ENCODE measurements at places on chromosomes 1 and 21. TPM values are rescaled to one million over a fixed set of nuclear protein-coding genes. Genes with fewer than 3 reads are reported as not detected.

DNA sequence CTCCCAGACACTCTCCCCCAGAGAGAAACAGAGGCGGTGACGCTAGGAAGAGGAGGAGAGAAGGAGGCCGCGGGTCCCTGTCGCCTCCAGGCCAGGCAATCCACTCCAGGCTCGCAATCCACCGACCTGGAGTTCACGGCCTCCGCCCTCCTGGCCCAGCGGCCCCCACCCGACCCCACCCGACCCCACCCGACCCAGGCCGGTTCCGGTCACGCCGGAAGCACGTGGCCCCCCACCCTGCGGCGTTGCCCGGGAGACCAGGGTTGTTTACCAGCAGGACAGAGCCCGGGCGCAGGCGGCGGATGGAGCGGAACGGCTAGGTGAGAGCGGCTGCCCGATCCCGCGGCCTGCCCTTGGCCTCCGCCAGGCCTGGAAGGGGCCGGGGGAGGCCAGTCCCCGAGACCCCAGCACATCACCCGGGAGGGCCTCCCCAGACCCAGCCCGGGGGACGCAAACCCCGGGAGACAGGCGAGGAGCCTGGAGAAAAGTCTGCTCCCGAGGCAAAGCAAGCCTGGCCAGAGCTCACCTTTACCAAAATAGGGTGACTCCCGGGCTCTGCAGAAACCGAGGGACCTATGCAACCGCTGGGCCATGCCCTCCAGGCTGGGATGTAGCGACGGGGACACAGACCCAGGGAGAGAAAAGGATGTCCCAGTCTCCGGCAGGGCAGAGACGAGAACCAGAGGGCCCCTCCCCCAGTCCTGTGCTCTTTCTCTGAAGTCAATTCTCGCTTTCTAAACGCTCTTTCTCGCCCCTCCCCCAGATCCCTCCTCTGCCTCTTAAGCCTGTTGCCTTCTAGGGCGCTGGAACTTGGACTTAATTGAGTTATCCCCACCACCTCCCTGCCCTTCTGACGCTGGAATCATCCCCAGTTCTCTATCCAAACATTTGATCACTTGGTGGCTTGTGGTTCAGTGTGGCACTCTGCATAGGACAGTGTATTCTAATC, at the start of the genes PLA2G2C and UBXN10:
PLA2G2C (minus strand) TSS at position 685 of the 949 bp plus-strand sequence. CDS start 9,155 bp downstream, outside the sequence.
UBXN10 (plus strand) TSS at position 263 of the 949 bp plus-strand sequence. CDS start 4,466 bp downstream, outside the sequence.
- H3K4me3 ChIP-seq, result peak within 1 kb of the TSS; percentile 60
- peak within 1 kb of the TSS; percentile 85 for H3K27ac ChIP-seq
- no peaks in the 10 kb centered on the region for H3K4me1 ChIP-seq
- H3K36me3 ChIP-seq, result no peaks in the 10 kb centered on the region

GRCh38 chr1:43282220-43283195, 2.9 kb downstream of the C1orf210 start:
- no peaks in the 10 kb centered on the region for H3K4me1 ChIP-seq
- no peak overlapping the region for H3K4me3 ChIP-seq

DNA sequence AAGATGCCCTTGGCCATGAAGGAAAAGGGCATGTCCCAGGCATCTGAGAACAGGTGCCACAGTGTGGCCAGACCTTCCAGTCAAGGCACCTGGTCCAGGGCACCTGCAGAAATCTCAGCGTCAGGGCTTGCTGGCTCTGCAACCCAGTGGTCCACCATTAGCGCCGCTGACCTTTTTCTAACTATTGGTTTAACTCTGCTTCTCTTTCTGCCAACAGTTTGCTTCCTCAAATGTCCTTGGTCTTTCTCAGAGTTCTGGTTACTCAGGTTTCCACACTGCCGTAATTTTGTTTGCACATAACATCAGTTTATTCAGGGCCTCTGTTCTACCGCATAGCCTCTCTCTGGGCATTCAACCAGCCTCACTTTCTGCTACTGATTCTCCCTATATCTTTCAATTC, 16.5 kb upstream of the FYB2 start:
- H3K27me3 ChIP-seq, result peaks cover 7% of the 10 kb centered on the region
- no peaks in the 10 kb centered on the region for H3K36me3 ChIP-seq
- no peaks in the 10 kb centered on the region for H3K4me1 ChIP-seq
- no peak overlapping the region for H3K27ac ChIP-seq
- H3K4me3 ChIP-seq, result no peak overlapping the region

The CLEC20A gene
- total RNA-seq, result not detected

GRCh38 chr1:237470712-237471338, 419.9 kb downstream of the ZP4 start:
- DNase-seq, result no peak
- H3K4me3 ChIP-seq, result no peak overlapping the region
- no peaks in the 10 kb centered on the region for H3K36me3 ChIP-seq
- H3K27me3 ChIP-seq, result no peaks in the 10 kb centered on the region
- H3K27ac ChIP-seq, result no peak overlapping the region

DNA sequence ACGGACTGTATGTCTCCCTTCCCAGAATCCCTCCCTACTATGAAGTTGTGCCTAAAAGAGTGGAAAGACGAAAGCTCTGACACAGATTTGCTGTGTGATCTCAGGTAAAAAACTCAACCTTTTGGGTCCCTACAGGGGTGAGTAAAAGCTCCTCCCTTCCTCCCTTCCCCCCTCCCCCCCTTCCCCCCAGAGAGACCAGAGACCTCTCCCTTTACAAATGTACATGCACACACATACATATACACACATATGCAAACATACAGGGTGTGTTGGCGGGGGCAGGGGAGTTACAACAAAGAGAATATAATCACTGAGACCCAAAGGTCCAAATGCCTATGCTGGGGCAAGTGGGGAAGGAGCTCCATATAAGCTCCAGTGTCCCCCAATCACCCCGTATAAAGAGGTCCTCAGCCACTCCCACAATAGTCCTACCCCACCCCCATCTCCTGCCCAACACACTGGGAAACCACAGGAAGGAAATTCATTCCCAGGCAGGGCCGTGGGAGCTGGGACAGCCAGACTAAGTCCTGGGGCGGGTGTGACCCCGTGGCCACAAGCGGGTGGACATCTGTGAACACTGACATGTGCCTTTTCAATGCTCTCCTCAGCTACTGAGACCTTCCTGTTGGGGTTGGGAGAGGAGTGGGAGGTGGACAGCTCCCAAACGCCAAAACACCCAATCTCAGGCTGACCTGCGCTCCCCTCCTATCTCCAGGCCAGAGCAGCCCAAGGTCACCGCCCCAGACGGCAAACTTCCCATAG, 2.0 kb downstream of the MEF2D start:
- peaks cover 52% of the 10 kb centered on the region for H3K4me1 ChIP-seq
- no peaks in the 10 kb centered on the region for H3K27me3 ChIP-seq
- H3K27ac ChIP-seq, result peak overlapping the region; percentile 100
- H3K4me3 ChIP-seq, result peak overlapping the region; percentile 90
- DNase-seq, result no peak

The LAMC2 gene
- total RNA-seq, result 16.4 TPM

DNA sequence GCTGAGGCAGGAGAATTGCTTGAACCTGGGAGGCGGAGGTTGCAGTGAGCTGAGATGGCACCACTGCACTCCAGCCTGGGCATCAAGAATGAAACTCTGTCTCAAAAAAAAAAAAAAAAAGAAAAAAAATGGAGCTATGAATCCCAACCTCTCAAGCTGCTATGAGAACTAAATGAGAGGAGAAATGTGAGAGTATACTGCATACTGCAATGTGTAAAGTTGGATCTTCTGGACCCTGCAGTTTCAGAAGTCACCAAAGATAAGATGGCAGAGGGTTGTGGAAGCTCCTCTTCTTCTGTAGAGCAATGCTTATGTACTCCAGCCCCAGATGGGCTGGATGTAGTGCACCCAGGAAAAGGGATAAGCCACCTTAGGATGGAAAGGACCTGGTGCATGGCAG, 55.6 kb downstream of the PLXNA2 start:
- H3K27me3 ChIP-seq, result no peaks in the 10 kb centered on the region
- DNase-seq, result no peak
- no peaks in the 10 kb centered on the region for H3K36me3 ChIP-seq

The HCN3 gene
- total RNA-seq, result 2.3 TPM

DNA sequence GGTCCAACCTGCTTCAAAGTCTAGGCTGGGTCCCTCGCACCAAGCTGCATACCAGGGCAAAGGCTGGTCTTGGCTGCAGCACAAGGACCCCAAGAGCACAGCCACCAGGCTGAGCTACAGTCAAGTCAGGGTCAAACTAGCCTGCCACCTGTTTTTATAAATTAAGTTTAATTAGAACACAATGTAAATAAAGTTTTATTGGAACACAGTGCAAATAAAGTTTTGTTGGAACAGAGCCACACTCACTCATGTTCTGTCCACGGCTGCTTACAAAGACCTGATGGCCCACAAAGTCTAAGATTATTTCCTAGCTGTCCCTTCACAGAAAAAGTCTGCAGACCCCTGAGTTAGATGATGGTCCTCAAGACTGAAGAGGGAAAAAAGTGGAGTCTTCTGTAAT, 66.2 kb downstream of the MRPL37 start:
- no peak for DNase-seq
- H3K4me3 ChIP-seq, result no peak overlapping the region
- H3K4me1 ChIP-seq, result no peaks in the 10 kb centered on the region
- H3K36me3 ChIP-seq, result no peaks in the 10 kb centered on the region
- no peaks in the 10 kb centered on the region for H3K27me3 ChIP-seq

The HSPA6 gene
- total RNA-seq, result 1.3 TPM

Measured in breast epithelium (tissue), 4 donors.